ENCODE measurements at places on chromosomes 6 and 20.

GRCh38 chr20:5977223-5977622, 26.8 kb downstream of the MCM8 start:
- DNase-seq, result no peak

DNA sequence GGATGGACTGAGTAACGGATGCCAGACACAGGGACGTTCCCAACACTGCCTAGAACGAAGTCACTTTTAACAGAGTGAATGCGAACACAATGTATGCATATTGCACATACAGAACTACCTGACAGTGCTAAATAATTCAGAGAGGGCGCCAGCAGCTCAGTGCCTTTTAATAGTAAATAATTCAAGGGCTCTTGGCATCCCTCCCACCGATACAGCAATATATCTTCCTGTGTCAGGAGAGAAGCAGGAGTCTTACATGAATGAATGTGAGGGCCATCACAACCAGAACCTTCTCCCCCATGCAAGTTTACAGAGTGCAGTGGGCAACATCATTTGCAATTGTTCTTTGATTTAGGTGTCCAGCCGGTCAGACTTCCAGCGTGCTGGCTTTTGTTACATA, 88.4 kb upstream of the KCNG1 start:
- no peak for DNase-seq

DNA sequence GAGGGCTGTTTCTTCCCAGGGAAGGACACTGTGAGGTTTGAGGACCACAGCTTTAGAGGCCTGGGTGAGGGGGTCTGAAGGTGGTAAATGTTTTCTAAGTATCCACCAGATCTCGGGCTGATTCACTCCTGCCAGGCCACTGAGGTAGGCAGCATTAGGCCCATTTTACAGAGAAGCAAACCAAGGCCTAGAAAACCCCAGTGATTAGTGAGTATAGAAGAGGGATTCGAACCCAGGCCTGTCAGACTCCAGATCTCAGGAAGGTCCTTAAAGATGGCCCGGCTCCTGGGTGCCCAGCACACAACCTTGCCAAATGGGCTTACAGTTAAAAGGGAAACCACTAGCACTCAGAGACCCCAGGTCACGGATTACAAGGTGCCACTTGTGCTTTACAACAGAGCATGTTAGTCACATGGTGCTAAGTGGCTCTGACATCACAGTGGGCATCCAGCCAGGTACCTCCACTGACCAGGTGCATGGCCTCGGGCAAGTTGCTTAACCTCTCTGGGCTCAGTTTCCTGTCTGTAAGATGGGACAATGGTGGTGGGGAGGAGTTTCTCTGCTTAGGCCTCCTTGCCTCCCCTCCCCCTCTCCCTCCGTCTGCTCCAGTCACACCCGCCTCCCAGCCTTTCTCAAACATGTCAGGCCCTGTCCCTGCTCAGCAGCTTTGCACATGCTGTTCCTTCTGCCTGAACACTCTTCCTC, 18.8 kb upstream of the SIRPA start:
- DNase-seq, result no peak

DNA sequence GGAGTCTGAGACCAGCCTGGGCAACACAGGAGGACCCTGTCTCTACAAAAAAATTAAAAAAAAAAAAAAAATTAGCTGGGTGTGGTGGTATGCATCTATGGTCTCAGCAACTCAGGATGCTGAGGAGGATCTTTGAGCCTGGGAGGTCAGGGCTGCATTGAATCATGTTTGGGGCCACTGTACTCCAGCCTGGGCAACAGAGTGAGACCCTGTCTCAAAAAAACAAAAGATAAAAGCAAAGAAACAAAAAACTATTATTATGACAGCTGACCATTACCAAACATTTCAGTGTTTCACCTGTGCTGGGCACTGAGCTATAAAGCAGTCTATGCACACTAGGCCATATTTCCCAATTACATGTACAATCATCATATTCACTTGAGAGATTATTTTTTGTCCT, 35.7 kb downstream of the COX4I2 start:
- DNase-seq, result no peak

Measured in stimulated activated CD4-positive, alpha-beta T cell treated with anti-CD3 and anti-CD28 coated beads, Interleukin-1b, Interleukin-23, amount 100 ng/mL, for 4 hours (primary cell).